ENCODE measurements at places on chromosomes 6 and 20.

GRCh38 chr6:9025796-9026394 lies 590.5 kb upstream of the SLC35B3 start:
- no peak for DNase-seq

DNA sequence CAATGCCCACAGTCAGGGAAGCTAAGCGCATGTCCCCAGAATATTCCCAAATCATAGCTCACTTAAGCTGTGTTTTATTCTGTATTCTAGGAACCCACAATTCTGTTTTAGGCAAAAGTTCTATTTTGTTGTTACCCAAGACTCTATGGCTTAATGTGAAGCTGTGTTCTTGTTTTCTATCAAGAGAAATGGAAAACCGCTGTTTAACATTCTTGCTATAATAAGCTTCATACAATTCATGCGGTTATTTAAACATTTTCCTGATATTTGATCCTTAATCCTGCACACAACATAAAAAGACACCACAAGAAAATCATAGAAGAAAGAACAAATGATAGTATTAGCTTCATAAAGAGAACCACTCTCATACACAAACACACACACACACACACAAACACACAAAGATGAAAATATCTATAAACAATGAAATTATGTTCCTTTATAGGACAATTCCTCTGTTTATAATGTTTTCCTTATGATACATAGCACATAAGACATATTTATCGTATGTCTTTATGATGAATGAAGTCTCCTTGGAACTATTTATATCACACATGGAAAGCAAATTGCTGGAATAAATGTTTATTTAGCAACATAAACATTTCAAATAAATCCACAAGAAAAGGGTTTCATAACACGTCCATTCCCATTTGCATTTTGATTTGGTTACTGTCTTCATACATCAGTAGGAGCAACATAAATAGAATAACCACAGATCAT lies 16.4 kb upstream of the COL21A1 start:
- DNase-seq = no peak

- no peak for DNase-seq
These were observed 467.5 kb downstream of the CDKAL1 start for GRCh38 chr6:21001736-21002135.

DNA sequence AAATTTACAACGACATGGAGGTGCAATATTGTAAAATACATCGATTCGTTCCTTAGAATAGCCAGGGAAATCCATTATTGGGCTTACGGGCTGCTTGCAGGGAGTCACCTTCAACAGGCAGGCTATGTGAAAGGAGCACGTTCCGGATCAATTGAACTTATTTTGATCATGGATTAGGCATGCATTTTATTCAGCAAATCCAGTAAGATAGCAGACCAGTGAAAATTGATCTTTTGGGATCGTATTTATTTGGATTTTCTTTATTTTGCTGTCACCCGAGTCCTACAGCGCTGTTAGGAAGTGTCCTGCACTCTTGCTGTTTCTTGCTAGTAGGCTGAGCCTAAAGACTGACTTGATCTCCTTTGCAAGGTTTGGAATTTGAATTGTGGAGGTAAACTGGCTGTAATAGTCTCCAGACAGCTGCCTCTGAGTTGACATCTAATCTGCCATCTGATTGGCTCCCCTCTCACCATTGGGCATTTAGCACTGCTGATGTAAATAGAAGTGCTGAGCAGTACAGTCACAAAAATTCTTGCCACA lies 3.0 kb downstream of the ARID1B start:
- peak; percentile 91 for DNase-seq

DNA sequence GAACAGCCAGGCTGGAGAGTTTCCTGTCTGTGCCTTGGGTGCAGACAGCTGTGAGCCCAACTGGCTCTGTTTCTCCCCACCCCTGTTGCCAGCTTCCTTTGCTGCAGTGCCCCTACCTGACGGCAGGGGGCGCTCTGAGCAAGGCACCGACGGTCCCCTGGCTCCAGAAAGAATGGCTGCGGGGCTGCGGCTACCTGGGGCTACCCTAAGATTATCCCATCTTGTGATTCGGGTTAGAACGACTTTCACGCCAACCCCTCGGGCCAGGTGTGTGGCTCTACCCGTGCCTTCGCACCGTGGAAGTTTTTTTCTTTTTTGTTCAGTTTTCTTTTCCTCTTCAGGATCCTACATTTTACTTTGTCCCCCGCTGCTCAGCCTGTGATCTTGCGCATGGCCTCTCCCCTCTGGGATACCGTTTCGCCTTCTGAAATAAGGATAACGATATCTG lies 33.4 kb upstream of the AAR2 start:
- no peak for DNase-seq

DNA sequence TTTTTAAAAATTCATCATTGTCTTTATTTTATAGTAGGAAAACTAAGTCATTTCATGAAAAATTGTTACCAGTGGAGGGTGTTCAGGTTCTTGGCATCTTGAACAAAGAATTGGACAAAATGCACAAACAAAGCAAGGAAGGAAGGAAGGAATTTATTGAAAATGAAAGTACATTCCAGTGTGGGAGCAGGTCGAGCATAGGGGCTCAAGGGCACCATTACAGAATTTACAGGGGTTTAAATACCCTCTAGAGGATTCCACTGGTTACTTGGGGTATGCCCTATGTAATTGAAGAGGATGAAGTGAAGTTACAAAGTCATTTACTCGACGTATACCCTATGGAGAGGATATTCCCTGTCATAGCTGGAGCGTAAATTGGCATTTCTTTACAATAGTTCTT lies 37.4 kb upstream of the HDAC2 start:
- no peak for DNase-seq

- DNase-seq = no peak
These were observed 54.8 kb downstream of the EDN3 start for GRCh38 chr20:59355242-59355641.

All from SK-N-MC (cell line).